ENCODE measurements at places on chromosomes 5 and 9. TPM values are rescaled to one million over a fixed set of nuclear protein-coding genes. Genes with fewer than 3 reads are reported as not detected.

Gene ADAMTS2
- total RNA-seq, result 6.2 TPM

Gene SEPTIN8
- total RNA-seq, result 338 TPM

Gene NRG2
- 14.7 TPM for total RNA-seq

Gene SLC38A9
- total RNA-seq, result 33.5 TPM

Gene ENC1
- 596 TPM for total RNA-seq

Gene CCDC171
- total RNA-seq, result 19.8 TPM

- no peak for DNase-seq
Measured at GRCh38 chr9:128845186-128845931, 15.8 kb upstream of the SPOUT1 start.

GRCh38 chr5:167920589-167920988 is 370.9 kb upstream of the WWC1 start:
- no peak for DNase-seq

- no peak for DNase-seq
Measured at GRCh38 chr5:1034421-1034905, 25.9 kb downstream of the NKD2 start.

- DNase-seq, result no peak
Measured at GRCh38 chr9:30771760-30772159, 1612.7 kb upstream of the ACO1 start.

DNA sequence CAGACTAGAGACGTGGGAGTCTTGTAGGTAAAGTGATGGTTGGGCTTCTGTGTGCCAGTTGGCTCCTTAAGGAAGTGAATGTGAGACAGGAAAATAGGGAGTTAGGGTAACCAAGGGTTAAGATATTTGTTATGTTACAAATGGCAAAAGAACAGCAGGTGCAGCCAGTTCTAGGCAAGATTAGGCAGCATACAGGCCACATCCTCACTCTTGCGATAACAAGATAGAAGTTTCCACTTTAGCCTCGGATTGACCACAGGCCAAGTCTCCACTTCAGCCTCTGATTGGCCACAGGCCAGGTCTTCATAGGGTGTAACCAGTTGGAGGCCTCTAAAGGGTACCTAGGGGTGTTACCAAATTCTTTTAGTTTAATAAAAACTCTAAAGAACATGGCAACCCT is 54.6 kb upstream of the ABCA1 start:
- DNase-seq, result no peak

GRCh38 chr9:127159325-127159801 is 36.9 kb upstream of the ANGPTL2 start:
- DNase-seq, result peak; percentile 84

DNA sequence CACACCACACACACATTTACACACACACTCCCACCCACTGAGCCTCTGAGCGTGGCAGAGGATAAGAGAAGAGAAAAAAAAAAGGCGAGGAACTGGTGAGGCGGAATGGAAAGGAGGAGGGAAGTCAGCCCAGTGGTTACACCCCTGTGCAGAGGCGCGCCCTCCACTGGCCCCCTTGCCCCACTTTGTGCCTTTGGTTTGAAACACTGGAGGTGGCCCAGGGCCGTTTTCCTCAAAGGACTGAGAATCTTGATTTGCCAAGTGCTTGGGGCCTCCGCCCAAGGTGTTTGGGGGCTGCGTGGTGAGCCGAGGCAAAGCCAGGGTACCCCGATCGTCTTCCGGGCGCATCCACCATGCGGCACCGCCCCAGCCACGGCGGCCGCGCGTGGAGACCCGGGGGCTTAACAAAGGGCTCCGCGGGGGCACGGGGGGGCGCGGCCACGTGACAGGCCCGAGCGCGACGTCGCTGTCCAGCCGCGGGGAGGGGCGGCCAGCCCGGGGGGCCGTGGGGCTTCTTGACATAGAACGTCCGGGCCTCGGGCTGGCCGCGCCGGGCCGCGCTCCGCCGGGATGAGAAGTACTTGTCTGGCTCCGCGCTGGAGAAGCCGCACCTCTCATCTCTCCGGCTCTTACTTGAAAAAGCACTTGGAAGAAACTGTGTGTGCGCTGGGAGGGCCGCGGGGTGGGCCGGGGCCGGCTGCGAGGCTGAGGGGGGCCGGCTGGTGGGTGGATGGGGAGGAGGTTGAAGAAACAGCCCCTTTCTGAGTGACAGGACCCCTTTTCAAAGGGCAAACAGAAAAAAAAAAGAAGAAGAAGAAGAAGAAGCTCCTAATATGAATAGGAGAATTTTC is 21.0 kb downstream of the NR2F1 start:
- DNase-seq, result no peak

GRCh38 chr9:134219646-134220060 is 55.3 kb upstream of the RNU6ATAC start:
- no peak for DNase-seq

- no peak for DNase-seq
Measured at GRCh38 chr9:134516464-134516863, 125.1 kb upstream of the COL5A1 start.

DNA sequence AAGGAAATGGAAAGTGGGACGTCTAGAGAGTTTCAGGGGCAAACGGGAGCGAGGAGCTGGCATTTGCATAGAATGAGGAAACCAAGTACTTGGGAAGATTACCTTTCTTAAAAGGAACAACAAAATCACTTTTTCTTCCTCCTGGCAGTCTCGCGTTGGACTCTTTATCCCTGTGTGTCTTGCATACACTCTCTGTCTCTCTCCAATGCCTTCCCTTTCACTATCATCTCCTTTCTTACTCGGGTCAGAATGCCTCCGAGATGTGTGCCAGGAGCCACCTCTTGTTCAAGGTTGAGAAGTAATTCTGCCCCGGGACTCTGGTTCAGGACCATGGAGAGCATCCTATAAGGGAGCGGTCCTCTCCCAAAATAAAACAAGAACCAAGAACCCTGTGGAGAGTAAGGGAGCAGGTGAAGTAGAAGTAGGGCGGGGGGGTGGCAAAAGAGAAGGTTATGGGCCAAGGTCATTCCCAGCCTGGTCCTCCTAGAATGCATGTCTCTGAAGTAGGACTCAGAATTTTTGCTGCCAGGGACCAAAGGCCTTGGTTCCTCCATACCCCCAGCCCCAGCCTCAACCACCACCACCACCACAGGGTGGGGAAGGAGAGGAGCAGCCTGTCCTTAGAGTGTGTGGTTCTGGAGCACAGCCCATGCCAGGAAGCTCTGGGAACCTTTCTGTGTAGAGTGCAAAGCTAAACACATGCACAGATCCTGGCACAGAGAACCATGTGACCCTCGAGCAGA is 72.1 kb upstream of the ARAP3 start:
- DNase-seq, result no peak

GRCh38 chr5:173498286-173498685 is 118.2 kb downstream of the BOD1 start:
- no peak for DNase-seq

- no peak for DNase-seq
Measured at GRCh38 chr9:132881826-132882225, 3.1 kb downstream of the SPACA9 start.

DNA sequence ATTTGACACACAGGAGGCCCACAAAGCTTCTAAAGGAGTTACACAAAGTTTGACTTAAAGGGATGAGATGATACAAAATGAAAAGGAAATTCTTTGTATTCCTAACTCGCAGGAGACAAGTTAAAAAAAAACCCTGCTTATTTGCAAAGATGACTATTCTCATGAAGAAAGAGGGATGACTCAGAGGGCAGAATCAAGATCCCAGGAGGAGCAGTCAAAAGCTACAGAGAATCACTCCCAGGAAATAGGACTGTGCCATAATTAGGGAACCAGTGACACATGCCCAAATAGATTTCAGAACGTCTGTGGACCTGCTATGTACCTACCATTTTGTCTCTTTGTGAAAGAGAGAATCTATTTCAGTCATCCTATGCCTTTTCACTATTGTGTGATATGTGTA is 103.5 kb upstream of the ARRDC3 start:
- DNase-seq, result no peak

DNA sequence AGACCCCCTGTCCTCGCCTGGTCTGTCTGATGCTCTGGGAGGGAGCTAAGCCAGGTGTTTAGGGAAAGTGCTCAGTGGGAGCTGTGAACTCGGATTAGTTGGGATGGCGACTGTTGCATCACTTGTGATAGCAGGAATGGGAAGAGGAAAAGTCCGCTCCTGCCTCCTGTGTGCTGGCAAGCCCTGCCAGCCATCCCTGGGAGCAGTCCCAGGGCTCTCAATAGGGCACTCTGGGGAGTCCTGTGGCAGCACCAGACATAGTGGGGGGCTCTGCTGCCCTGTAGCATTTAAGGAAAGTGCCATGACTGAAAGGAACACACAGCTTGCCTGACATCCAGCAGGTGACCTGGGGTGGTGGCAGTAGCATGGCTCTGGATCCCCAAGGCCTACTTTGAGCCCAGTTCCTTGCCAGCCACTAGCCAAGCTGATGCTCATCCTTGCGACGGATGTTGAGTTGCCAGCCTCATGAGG is 81.5 kb downstream of the AMBP start:
- DNase-seq, result no peak

- no peak for DNase-seq
Measured at GRCh38 chr5:139391570-139392323, 2.0 kb upstream of the MZB1 start.

- no peak for DNase-seq
Measured at GRCh38 chr9:4886698-4887097, 94.0 kb downstream of the RCL1 start.

DNA sequence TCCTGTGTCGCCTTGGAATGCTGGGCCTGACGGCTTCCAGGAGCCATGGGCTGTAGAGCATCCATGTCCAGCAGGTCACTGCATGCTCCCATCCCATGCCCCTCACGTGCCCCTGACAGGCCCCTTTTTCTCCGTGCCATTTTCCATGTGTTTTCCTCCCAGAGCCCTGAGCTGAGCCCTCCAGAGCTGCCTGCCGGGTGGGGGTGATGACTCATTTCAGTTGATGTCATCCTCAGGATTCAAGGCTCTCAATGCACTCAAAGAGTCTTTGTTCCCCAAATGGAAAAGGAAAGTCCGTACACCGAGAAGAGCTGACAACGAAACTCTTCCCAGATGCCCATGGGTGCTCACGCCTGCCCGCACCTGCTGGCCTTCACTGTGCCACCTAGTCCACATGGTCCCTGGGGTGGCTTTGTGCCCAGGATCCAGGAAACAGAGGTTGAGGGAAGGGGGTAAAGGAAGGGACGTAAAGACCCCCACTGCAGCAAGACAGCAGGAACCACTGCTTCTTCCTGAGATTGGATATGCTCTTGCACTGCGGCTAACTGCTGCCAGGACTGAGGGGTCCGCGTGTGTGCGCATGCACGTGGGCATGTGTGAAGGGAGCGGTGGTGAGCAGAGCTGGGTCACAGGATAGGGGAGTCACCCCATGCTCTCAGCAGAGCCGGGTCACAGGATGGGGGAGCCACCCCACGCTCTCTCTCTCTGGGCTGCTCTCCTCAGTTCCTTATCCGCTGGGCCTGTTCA is 27.6 kb downstream of the COL15A1 start:
- DNase-seq, result peak; percentile 70
